ENCODE measurements at places on chromosomes 7 and 10. TPM values are rescaled to one million over a fixed set of nuclear protein-coding genes. Genes with fewer than 3 reads are reported as not detected.

- no peak for DNase-seq
These were observed 134.9 kb downstream of the ARID5B start for GRCh38 chr10:62036186-62037081.

DNA sequence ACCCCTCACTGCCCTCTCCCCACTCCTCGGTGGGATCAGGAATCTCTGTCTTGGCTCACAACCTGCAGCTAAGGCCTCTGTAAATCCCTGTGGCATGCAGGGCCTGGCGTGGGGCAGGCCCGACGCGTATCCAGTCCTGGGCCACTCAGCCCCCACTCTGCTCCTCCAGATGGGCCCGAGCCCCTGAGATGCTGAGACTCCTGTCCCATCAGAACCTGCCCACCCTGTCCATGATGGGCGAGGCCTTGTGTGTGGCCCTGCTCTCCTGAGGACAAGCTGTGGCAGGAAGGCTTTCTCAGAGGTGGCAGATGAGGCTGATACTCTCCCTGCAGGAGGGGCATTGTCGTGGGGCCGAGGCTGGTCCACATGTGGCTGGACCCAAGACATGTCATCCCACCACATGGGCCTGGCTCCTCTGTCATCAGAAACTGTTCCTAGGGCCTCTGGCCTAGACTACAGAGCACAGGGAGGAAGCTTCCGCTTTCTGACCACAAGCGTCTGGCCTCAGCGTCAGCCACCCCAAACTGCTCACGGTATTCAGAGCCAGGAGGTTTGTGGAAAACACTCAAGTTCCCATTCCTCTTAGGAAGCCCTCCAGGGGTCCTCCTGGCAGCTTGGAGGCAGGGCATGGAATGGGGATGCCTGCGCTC, 6.0 kb downstream of the ALOX5 start:
- no peak for DNase-seq

Gene FAM131B
- total RNA-seq = 2.2 TPM

Gene KLF14
- 0.86 TPM for total RNA-seq

Gene MOGAT3
- total RNA-seq = not detected

Gene PMS2
- 17.1 TPM for total RNA-seq

DNA sequence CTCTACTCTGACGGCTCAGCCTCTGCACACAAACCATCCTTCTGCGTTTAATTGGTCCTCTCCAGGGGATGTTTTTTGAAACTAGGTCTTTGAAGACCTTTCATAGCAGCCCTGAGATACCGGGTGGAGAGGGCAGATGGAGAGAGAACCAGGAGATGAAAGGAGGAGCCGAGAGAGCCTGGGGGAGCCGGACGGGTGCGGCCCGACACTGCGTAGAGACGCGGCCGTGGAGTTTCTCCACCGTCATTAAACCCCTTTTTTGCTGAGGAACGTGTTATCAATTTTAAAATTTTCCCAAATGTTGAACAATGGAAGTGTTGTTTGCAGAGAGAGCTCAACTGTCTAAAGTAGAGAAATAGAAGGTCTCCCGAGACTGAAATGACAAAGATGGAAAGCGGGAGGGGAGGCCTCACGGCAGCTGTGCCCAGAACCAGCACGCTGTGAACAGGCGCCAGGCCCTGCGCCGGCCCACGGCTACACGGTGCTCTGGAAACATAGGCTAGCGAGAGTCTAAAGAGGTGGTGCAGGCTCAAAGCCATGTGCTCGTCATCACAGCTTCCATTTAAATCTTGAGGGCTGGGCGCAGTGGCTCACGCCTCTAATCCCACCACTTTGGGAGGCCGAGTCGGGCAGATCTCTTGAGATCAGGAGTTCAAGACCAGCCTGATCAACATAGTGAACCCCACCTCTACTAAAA, 307.0 kb downstream of the PTPRN2 start:
- DNase-seq = no peak

DNA sequence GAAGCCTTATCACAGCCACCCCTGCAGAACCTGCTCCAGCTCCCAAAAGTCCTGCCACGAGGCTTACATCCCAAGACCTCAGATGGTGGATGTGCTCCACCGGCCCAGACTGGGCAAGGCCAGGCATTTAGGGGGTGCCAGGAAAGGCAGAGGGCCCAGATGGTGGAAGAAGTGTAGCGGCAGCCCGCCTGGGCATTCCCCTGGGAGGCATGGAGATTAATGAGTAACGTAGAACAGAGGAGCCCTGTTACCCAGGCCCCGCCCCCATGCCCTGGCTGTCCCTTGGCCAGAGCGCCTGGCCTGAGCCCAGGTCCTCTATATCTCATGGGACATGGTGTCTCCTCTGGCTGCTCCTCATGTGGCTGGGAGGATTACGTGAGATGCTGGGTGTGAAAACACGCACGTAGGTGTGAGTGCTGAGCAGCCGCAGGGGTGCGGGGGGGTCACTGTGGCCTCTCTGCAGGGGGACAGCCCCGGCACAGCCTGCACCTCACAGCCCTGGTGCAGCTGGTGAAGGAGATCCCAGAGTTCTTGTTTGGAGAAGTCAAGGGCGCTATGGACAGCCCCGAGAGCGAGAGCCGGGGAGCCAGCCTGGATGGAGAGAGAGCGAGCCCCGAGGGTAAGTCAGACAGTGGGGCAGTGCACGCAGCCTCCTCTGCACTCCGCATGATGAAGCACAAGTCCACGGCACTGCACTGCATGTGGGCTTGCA, 52.9 kb downstream of the ZNF467 start:
- peak; percentile 35 for DNase-seq

DNA sequence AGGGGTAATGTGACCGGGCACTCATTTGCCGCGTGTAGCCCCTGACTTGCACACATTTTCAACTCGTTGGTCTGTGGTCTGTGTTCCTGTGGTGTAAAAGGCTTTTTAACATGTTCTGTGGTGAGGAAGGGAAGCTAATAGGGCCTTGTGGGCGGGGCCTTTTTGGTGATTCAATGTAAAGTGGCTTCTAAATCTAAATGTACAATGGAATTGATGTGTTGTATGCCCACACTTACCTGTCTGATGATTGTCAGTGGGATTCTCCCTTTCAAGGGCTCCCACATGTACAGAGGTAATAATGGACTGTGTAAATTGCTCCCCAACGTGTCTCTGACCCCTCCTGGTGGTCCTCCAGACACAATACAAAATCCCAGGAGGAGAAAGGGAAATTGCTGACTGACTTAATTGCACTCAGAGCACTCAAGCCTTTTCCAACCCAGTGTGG, 43.1 kb upstream of the GATAD1 start:
- no peak for DNase-seq

- DNase-seq = peak; percentile 45
These were observed 113.6 kb upstream of the SEM1 start for GRCh38 chr7:96823274-96823673.

Gene PON3
- total RNA-seq = not detected

Gene GIMAP1
- not detected for total RNA-seq
